Naive thymus-derived CD8-positive, alpha-beta T cell (primary cell): ENCODE measurements at places on chromosomes 1 and 21.

DNA sequence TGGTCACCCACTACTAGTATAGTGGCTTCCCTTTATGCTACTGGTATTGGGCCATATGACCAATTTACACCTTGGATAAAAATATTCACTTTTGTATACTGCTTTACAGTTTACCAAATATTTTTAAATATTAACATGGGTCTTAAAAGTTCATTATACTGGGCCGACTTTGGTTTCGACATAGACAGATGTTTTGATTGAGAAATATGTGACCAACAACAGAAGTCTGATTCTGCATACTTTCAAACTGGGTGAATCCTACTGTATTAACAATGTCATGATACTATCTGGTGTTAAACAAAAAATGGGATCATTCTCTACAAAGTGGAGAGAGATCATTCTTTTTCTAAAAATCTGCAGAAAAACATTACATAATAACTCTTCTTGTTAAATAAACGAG is 134.8 kb downstream of the AKT3 start:
- DNase-seq = no peak

GRCh38 chr1:24966121-24966723 is 36.1 kb upstream of the RUNX3 start:
- DNase-seq = no peak

DNA sequence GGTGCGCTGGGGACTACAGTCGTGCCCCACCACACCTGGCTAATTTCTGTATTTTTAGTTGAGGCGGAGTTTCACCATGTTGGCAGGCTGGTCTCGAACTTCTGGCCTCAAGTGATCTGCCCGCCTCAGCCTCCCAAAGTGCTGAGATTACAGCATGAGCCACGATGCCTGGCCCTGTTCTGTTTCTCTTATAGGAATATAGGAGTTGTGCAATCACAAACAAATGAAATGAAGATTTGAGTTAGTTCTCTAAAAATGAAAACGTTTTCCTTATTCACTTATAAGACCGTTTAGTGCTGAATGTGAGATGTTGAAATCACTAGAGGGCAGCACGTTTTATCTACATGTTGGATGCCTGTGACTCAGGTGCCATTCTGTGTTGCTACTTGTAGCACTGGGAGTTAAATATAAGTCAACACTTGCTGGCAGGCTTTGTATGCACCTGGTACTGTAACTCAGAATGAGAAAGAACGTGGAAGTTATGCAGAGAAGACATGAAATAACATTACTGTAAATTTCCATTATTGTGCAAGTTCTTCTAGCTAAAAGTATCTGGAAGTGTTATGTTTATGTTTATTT is 45.8 kb downstream of the MIGA1 start:
- DNase-seq = no peak

GRCh38 chr1:207404849-207405525 is 49.1 kb upstream of the CR2 start:
- no peak for DNase-seq

DNA sequence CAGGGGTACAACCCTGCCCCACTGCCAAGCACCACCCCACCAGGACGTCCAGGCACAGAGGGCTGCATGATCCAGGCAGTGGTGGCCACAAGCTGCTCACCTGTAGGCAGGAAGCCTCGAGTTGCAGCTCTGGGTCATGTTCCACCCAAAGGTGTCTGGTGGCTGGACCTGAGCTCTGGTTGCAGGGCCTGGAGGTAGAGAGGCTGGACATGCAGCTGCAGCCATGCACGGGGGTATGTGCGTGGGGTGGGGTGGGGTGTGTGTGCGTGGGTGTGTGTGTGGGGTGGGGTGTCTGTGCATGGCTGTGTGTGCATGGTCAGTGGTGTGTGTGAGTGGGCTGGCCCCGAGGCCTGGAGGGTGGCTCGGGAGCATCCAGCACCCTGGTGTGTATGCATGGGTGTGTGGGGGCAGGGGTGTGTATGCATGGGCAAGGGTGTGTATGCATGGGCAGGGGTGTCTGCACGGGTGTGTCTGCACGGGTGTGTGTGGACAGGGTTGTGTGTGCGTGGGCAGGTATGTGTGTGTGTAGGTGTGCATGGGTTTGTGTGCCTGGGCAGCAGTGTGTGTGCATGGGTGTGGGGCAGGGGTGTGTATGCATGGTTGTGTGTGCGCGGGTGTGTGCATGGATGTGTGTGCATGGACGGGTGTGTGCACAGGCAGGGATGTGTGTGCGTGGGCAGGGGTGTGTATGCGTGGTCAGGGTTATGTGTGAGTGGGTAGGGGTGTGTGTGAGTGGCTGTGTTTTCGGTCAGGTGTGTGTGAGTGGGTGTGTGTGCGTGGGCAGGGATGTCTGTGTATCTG is 15.6 kb downstream of the ARHGEF16 start:
- no peak for DNase-seq
